NCI-H774 (cell line): ENCODE measurements at places on chromosomes 3 and 15.

GRCh38 chr3:196563721-196564225 lies 4.6 kb downstream of the WDR53 start:
- DNase-seq = no peak

GRCh38 chr15:80068578-80068977 lies 9.1 kb downstream of the ZFAND6 start:
- no peak for DNase-seq

- DNase-seq = no peak
These were observed 419.6 kb upstream of the TGFBR2 start for GRCh38 chr3:30186741-30187219.

DNA sequence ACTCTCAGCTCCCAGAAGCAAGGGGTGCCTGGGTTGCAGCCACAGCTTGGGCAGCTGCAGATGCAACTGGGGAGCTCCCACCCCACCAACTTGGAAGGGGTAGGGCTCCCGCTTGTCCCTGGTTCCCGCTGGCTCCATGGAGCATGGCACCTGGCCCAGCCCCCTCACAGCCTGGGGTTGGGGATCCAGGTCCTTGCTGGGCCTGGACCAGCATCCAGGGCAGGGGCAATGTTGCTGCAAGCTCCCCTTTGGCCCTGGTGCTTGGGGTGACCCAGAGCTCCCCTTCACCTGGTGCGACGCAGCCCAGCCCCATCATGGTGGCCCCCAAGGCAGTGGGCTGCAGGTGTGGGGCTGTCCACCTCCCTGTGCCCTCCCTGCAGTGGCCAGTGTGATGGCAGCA lies 99.6 kb upstream of the FRMD4B start:
- DNase-seq = no peak

- no peak for DNase-seq
These were observed 48.4 kb upstream of the KY start for GRCh38 chr3:134699141-134699711.

DNA sequence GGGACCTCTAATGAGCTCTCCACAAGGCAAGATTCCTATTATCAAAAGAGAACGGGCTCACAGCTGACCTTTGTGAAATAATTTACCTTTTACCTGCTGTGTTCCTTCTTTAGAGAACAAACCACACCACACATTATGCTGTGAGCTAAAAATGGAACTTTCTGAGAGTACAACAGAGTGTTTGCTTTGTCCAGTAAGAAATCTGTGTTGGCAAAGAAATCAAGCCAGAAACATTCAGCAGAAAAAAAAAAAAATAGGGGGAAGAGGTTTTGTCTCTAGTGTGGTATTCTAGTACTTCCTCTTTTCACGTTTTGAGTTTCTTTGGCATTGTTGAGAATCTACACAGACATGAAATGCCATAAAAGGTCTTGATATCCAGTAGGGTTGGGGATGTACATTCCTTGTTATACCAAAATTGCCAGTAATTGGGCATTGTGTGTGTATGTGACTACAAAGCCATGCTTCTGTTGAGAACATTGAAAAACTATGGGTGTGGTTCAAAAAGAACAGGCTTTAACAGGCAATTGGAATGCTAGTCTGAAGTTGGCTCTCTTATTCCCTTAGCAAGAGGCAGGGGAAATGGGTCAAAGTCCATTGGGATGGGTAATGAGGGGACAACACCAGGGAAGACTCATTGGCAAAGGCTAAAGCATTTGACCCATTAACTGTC lies 273.5 kb downstream of the NEK10 start:
- DNase-seq = no peak

GRCh38 chr3:124860599-124860998 lies 26.6 kb downstream of the ITGB5 start:
- DNase-seq = no peak

GRCh38 chr3:175274056-175274455 lies 414.9 kb downstream of the NAALADL2 start:
- no peak for DNase-seq

GRCh38 chr15:72231833-72232478 lies 966 bp upstream of the PKM start:
- DNase-seq = peak; percentile 69

GRCh38 chr15:60865507-60865906 lies 363.6 kb downstream of the RORA start:
- DNase-seq = no peak

DNA sequence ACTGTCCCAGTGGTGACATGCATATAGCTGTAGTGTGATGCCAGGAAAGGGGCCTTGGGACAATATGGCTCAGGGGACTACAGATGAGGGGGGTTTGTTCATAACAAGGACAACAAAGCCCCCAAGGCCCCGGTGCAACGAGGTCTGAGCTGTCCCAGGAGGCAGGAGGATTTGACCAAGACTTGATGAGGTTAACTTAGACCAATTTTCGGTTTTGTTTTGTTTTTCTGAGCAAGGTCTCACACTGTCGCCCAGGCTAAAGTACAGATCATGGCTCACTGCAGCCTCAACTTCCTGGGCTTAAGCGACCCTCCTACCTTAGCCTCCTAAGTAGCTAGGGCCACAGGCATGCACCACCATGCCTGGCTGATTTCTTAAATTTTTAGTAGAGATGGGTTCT lies 23.8 kb downstream of the EFCAB12 start:
- no peak for DNase-seq

GRCh38 chr15:68983961-68984481 lies 30.5 kb upstream of the NOX5 start:
- DNase-seq = no peak

GRCh38 chr15:75551091-75551490 lies 28.0 kb downstream of the PTPN9 start:
- no peak for DNase-seq

- no peak for DNase-seq
These were observed 51.4 kb downstream of the HSPBAP1 start for GRCh38 chr3:122742234-122742633.

DNA sequence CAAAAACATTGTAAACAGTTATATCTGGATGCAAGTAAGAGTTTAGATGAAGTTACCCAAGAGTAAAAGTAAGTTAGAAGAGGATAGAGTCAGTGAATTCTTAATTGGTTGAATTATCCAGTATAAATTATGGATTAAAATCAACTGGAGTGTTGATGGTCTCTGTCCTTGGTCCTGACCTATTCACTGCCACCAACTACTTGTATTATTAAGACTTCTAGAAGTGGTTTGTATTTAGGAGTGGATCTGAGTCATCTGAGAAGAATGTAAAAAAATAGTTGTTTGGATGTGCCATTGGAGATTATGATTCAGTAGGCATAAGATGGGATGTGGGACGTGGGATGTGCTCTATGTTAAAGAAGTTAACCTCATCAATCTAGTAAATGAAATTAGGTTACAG lies 86.4 kb downstream of the SYNPR start:
- DNase-seq = no peak

DNA sequence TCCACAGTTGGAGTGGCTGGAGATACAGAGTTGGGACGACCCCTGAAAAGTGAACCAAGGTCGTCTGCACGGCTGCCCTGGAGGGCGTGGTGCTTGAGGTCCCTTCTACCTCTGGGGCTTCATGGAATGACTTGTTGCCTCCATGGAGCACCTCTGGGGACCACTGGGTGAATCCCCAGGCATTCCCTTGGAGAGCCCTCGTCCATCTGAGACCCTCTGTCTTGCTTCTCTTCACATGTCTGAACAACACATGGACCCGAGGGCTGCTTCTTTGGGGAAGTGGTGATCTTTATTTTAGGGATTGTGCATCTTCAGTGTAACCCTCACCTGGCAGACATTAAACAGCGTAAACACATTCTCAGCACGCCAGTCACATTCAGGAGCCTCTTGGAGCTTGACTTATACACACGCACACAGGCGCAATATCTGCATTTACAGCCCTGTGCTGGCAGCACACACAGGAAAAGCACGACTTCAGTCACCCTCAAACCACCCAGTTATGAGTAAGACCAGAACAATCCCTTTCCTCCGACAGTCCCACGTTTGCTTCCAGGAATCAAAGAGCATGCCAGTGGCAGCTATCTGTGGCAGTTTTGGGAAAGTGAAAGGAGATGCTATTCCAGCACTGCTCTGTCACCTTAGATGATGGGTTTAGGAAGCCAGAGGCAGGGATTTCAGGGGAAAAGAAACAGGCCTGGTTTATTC lies 12.6 kb downstream of the FAM107A start:
- DNase-seq = no peak

GRCh38 chr3:12286927-12287726 lies 1.7 kb upstream of the PPARG start:
- no peak for DNase-seq

DNA sequence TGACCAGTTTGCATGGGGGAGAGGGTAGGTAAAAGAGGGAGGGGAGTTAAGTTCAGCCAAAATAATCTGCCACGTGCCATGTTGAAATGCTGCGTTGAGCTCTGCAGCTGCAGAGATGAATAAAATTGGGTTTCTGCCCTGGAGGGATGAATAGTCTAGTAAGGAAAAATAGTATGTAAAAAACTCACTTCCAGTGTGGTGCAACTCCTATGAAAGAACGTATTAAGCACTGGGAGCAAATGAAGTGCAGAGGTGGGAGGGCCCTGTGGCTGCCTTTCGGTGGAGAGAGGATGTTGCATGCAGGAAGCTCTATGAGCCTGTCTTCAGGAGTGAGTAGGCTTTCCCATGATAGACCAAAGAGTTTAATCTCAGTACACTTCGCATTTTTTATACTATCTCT lies 8.6 kb downstream of the CEP63 start:
- DNase-seq = no peak

GRCh38 chr3:61876797-61877196 lies 315.4 kb downstream of the PTPRG start:
- no peak for DNase-seq

DNA sequence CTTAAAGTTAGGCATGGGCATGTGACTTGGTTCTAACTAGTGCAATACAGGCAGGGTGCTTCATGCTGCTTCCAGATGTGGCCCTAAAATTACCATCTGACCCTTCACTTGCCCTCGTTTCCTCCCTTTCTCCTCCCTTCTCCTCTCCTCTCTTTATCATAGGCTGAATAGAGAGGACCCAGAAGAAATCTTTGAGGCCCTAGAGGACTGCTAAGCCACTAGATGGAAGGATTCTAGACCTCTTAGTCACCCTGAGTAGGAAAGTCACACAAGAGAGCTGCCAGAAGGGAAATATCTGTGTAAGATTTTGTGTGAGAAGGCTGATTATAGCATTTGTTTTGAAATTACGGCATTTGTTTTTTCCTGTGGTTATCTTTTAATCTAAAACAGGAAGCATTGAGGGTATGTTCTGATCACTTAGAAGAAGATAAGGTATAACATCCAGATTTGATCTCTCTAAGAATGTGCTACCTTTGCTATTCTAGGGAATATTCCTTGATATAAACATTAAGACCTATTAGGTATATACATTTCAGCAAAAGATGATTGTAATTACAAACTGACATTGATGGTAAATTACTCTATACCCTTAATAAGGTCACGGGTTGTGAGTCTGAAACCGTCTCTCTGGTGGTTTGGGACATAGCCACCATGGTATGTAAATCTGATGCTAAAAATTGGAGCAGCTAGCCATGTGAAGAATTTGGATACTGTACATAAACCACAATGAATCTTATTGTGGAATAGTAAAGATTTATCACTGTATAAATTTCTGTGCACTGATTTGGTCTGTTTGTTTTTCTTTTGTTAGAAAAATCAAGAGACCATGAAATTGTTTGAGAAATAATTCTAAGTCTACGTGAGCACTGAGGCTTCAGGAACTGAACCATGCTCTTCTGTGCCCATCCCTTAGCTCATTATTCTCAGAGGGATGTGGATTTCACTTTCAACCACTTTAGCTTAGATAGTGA lies 84.1 kb downstream of the TP63 start:
- DNase-seq = no peak

- DNase-seq = no peak
These were observed 97.6 kb downstream of the FOXP1 start for GRCh38 chr3:71485896-71486295.

GRCh38 chr15:77818484-77819047 lies 185.9 kb upstream of the LINGO1 start:
- DNase-seq = no peak

- no peak for DNase-seq
These were observed 805.5 kb downstream of the IGSF11 start for GRCh38 chr3:118229196-118229595.

DNA sequence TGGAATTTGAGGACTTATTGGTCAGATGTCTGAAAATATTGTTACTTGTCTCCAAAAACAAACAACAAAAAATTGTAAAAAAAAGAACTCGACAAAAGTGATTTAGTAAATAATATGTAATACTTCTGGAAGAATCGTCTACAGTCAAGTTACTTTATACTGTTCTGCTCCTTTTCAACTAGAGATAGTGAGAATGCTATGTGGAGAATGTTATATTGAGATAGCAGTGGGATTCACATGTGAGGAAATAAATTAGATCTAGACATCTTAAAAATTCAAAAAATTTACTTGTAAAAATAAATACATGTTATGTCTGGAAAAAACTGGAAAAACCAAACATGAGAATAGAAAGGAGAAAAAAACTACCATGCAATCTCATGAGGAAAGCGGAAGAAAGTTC lies 64.9 kb downstream of the SGO1 start:
- DNase-seq = no peak

DNA sequence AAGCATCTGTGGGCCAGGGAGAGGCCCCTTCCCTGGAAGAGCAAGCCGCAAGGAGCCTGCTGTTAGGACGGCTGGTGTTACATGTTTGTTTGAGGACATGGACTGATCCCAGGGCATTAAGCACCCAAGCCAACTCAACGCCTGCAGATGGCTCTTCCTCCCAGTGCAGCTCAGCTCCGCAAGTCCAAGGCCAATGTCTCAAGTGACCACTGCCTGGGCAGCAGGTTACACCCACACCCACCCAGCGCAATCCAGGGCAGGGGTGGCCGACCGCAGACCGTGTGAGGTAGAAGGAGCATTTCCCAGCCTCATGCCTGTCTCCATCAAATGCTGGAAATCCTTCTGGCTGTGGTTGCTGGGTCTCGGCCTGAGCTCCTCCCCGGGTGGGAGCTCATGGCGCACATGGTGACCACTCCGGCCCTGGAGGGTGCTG lies 14.5 kb downstream of the GP5 start:
- DNase-seq = no peak

- no peak for DNase-seq
These were observed 45.2 kb upstream of the POLG start for GRCh38 chr15:89379818-89380217.

DNA sequence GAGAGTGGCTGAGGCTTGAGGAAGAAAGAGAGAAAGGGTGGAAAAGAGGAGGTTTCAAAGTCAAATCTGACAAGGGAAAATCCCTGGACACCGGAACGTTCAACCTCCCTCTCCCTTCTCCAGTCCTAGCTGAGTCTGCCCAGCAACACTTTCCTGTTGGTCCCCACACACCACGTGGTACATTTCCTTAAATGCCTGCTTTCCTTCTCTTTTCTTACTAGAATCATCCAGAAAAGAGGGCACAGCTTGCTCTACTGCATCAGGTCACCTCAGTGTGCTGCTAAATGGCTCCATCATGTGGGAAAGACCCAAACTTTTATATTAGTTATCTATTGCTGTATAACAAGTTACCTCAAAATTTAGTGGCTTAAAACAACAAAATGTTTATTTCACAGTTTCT lies 181.2 kb downstream of the NECTIN3 start:
- DNase-seq = no peak

DNA sequence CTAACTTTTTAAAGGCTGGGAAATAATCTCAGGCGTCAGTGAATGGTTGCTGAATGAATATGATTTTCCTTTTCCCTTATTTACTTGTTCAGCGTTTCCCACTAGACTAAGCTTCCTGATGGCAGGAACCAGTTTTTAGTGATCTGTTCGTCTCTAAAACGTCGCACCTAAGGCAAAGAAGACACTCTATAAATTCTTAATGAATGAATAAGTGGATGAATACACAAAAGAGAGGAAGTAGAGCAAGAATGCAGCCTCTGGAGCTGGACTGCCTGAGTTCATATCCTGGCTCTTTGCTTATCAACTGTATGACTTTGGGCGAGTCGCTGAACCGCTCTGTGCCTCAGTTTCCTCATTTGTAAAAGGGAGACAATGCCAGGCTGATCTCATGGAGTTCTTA lies 38.7 kb downstream of the WNT7A start:
- DNase-seq = no peak
